ENCODE measurements at places on chromosomes 16 and 17.

DNA sequence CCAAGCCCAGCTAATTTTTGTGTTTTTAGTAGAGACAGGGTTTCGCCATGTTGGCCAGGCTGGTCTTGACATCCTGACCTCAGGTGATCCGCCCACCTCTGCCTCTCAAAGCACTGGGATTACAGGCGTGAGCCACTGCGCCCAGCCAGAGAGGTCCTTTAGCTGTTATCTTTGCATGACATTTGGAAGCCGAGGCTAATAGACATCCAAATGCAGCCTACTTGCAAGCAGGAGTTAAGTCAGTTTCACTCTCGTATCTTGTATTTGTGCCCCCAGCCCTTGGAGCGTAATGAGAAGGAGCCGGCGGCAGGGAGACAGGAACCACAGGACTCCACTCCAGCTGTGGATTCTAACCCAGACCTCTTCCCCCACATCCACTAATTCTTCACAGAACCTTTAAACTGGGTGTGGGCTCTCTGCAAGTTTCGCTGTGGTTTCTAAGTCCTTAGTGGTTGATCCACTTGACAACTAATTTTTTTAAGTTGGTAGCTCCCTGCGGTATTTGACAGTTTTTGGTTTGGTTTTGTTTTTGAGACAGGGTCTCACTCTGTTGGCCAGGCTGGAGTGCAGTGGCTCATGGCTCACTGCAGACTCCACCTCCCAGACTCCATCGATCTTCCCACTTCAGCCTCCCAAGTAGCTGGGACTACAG is 3.1 kb upstream of the CYTH1 start:
- DNase-seq, result no peak

- no peak for DNase-seq
Observed at GRCh38 chr17:41058741-41059140, 1.2 kb downstream of the KRTAP2-3 start.

GRCh38 chr17:57666201-57666870 is 78.8 kb downstream of the CCDC182 start:
- DNase-seq, result no peak

GRCh38 chr16:88905563-88905962 is 39.1 kb upstream of the PABPN1L start:
- DNase-seq, result no peak

GRCh38 chr17:80737106-80738019 is 192.7 kb downstream of the RPTOR start:
- DNase-seq, result no peak

Measured in iPS DF 19.7 (cell line).